ENCODE measurements at places on chromosomes 2 and 18.

DNA sequence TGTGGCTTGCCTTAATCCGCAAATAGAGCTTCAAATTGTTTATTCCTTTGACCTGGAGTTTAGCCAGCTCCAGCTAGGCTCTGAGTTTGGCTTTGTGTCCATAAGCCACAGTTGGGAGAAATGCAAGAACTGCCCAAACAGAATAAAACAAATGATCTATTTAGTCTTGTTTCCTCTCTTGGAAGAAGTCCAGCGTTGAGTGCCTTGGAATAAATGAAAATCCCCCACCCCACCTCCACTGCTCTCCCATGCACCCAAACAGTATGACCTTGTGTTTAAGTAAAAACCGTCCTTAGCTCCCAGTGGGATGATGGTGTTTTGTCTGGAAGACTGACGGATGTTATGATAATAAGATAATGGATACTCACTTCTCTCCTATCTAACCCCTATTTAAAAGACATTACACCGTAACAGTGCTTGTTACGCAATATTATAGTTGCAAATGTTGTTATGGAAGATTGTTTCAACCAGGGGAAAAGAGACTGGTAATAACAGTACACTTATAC is 3.2 kb upstream of the SERPINE2 start:
- DNase-seq, result no peak

DNA sequence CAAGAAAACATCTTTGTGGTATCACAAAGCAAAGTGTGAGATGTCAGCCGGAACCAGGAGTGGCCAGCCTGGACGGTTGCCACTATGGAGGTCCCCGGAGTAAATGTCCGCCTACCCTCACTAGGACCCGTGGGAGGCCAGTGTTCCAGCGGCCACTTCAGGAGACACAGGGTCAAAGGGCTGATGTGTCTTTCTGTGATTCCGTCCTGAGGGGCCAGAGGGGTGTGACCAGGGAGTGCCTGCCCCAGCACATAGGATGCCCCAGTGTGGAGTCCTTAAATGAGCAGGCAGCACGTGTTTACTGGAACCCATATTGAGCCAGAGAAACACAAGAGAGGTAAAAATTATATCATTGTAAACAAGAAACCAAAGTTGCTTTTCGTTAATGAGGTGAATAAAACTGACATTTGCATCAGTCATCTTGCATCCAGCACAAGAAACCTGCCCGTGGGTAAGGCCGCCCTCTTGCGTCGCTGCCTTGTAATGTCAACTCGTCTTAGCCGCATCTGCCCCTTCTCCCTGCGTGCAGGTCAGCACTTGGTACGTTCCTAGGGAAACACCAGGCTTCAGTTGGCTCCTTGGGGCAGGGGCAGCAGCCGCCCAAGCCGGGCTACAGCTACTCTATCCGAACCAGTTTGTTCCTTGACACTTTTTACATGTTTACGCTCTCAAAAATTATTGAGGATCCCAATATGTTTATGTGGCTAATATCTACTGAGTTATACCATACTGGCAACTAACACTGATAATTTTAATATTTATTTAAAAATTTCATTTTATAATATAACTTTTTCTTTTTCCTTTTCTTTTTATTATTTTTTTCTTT is 46.7 kb upstream of the LAPTM4A start:
- DNase-seq, result peak; percentile 67

DNA sequence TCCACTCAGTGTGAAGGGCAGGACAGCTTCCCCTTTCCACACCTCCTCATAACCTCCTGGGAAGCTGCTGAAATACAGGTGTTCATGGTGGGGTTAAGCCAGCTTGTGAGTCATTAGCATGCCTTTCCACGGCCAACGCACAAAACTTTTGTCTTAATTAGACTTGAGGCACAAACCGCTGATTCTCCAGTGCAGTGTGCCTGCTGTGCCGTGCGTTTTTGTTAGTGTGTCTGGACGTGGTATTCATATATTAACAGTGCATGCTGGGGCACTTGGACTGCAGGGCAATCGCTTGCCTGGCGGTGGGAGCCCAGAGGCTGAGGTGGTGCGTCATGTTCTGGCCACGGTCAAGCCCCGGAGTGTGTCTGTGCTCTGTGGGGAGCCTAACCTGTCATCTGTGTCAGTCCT is 156.2 kb downstream of the SH3RF3 start:
- DNase-seq, result no peak

GRCh38 chr2:39422700-39423099 is 14.4 kb downstream of the MAP4K3 start:
- no peak for DNase-seq

DNA sequence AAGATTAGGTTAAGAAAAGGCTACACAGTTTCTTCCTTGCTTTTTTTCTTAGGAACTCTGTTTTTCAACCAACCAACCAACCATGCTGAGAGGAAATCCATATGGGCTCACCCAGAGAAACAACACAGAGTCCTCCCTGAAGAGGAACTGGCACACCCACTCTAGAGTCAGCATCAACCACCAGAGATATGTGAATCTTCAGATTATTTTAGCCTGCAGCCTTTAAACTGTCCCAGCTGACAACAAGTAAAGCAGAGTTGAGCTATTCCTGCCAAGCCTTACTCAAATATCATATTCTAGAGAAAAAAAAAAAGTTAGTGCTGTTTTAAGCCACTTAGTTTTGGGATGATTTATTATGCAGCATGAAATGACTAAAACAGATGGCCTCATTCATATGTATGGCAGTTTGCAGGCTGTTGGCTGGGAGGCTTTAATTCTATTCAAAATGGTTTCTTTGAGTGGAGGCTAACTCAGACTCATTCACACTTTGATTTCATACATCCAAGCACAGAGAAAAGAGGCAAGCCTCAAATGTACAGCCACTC is 1637.7 kb upstream of the LRRTM1 start:
- DNase-seq, result no peak
